ENCODE measurements at places on chromosomes 7 and 10.

DNA sequence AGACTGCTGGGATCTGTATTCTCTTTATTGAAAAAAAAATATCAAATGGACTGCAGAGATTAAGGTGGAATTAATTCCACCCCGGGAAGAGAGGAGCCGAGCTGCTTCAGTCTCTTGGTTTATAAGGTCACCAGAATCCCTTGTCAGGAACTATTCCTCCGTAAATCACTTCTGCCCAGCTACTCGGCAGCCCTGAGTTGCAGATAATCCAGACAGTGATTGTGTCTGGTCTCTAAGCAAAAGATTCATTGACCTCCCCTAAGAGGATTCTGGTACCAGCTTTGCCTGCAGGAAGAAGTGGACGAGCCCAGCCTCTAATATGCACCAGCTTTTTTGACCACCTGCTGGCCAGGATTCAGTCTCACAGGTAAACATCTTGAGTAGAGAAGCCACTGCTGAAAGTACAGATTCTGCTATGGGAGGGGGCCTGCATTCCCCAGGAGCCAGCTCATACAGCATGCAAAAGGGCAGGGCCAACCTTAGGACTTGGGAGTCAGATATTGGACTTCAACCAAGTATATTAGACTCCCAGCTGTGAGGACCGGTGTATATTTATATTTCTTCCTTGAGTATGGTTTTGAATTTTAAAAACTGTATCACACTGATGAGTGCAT lies 27.1 kb upstream of the PLXNA4 start:
- DNase-seq, result peak; percentile 93

- no peak for DNase-seq
Measured at GRCh38 chr10:78764436-78764835, 304.3 kb upstream of the ZMIZ1 start.

- DNase-seq, result no peak
Measured at GRCh38 chr7:138848056-138848980, 50.3 kb upstream of the ATP6V0A4 start.

DNA sequence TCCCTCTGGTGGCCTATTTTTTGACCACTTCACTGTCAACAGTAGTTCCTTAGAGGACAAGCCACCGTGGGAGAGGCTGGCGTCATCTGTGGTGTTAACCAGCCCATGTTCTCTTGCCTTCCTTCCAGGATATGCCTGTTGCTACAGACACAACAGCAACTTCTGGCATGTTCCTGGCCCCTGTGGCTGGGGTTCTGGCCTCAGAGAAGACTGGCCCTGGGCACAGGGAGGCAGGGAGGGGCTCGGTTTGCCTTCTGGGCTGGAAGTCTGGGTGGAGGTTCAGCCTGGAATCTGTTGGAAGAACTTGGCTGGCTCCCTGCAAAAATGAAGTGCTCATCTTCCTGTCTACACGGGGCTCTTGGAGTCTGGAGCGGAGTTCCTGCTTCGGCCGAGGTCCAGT lies 25.7 kb downstream of the GOLGA7B start:
- no peak for DNase-seq

- DNase-seq, result no peak
Measured at GRCh38 chr10:29105516-29106215, 183.2 kb upstream of the LYZL1 start.

Data from WERI-Rb-1 (cell line).